ENCODE measurements at places on chromosomes 6 and 20.

- no peak for DNase-seq
Observed at GRCh38 chr20:5770987-5771318, 20.8 kb downstream of the SHLD1 start.

DNA sequence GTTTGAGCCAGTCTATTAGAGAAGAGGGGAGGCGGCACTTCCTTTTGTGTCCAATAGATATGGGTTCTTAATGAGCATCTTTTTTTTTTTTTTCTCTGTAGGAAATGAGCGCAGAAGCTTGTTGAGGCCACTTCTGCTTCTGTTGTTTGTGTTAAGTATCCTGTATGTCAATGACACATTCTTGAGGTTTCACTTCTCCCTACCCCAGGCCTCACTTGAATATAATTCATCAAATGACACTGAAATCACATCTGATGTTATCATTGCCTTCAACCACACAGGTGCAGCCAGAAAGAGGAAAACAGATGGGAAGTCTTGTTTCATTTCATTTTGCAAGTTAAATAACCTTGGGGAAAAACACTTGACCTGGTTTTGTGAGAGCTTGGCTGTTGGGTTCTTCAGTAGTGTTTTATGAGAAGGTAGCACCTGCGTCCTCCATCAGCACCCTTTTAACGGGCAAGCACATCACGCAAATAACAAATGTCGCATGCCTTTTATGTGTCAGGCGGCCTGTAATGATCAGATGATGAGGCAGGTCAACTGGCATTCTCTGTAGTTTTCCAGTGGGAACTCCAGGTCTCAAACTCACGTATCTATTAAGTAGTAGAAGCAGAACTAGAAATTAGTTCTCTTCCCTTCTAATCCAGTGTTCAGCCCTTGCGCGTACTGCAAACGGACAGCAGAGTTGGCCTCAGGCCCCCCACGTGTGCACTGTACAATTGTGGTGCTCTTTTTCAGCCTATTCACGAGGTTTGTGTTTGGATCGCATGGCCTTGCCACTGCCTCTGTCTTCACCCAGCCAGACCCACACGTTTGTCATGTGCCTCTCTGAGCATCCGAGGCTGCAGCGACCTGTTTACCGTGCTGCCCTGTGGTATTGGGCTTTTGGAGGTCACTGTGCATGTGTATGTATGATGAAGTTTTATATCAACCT lies 23.5 kb downstream of the PLEKHG1 start:
- DNase-seq = no peak

DNA sequence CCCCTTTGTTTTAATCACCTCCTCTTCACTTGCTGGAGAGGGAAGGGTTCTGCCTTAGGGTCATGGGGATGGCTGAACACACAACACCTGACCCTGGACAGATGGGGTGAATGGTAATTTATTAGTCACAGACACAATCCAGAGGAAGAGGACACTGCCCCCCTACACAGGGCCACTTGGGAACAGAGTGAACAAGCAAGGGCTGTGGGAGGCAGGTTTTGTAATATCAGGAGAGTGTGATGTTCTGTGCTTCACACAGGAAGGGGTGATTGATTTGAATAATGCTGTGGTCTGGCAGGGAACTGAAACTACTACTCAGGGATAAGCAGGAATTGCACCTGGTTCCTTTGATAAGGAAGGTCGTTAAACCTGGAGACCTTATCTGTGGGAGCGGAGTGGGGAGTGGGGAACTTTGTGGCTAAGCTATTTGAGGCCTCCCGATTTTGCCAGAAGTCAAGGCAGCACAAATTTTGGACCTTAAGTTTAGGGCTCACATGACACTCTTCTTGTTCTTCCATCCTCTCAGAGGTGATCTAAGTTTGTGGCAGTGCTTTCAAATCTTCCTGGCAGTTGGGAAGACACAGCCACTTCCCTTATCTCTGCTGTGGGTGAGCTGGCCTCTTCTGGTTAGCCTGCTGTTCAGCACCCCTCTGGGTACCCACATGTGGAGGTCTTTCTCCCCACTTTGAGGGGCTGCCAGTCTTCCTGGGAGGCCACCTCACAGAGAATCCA lies 77.8 kb downstream of the CD164 start:
- DNase-seq = no peak

GRCh38 chr6:71533939-71534379 lies 245.3 kb downstream of the OGFRL1 start:
- no peak for DNase-seq

DNA sequence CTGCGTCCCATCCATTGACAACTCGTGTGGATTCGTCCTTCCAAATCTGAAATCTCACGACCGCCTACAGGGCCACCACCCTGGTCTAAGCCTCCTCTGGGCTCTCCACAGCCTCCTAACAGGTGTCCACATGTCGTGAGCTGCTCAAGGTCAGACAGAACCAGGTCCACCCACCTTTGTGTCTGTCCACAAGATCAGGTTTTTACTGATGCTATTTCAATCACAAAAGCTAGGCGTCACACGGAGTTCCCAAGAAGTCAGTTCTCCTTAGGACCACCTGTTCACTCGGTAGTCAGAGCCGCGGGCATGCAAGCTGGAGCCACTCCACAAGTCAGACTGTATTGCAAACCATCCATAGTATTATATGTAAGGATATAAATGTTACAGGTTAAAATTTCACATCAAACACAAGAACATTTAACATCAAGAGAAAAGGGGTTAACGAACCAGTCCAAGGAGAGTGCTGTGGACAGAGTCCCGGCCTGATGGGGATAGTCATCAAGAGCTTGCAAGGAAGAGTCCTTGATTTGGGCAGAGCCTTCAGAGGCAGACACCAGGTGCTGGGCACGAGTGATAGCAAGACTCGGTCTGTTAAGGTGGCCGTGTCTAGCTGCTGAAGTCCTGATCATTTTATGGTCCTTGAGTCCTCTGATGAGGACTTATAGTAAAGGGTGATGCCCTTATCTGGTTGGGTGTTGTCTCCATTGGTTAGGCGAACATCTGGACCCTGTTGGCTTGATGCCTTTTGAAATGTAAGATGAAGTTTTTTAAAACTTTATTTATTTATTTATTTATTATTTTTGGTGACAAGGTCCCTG lies 731 bp upstream of the DNPH1 start:
- DNase-seq = no peak

- DNase-seq = no peak
Observed at GRCh38 chr6:156729248-156729647, 47.9 kb upstream of the ARID1B start.

GRCh38 chr6:38337819-38338465 lies 301.8 kb downstream of the BTBD9 start:
- no peak for DNase-seq

GRCh38 chr20:31760519-31761240 lies 21.6 kb downstream of the TPX2 start:
- no peak for DNase-seq

DNA sequence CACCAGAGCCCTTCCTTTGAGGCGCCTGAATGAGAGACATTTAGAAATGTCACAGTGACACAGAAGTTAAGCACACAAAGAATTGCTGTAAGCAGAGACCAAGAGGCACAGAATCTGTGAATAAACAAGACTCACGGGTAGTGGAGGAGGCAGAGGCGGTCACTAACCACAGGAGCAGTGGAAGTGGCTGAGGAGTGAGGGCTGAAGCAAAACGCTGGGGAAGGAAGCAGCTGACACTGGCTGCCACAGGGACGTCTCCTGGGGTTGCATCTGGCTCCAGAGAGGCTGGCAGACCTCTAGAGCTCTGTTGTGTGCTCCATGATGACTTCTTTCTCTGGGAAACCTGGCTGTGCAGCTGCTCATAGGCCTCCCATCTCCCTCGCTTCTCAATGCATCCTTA lies 65.0 kb upstream of the SLC2A12 start:
- no peak for DNase-seq

DNA sequence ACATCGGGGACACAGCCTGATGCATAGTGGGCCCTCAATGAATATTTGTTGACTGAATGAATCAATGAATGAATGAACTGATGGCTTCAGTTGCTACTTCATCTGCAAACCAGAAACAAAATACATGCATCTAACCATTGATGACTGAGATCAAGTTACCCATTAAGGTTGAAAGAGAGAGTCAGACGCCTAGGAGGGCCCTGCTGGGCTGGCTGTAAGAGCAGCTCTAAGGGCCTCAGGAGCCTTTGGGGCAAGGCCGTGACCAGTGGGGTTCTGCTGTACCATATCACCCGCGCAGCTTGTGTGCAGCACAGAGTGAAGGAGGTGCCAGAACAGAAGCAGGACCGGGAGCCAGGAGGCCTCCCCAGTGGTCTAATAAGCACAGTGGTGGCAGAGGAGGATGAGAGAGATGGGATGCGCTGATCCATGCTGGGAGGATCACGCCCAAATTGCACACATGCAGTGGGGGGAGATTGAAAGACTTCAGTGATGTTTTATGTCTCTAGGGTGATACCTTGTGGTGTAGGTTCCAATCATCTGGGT lies 96.1 kb upstream of the KCNG1 start:
- DNase-seq = no peak

- no peak for DNase-seq
Observed at GRCh38 chr6:157570104-157570503, 189.1 kb downstream of the ZDHHC14 start.

Measured in esophagus squamous epithelium (tissue), 5 donors.